ENCODE measurements at places on chromosomes 6 and 20. TPM values are rescaled to one million over a fixed set of nuclear protein-coding genes. Genes with fewer than 3 reads are reported as not detected.

GRCh38 chr6:111734068-111735061 is 128.7 kb upstream of the TRAF3IP2 start:
- no peak for DNase-seq

GRCh38 chr6:72218125-72218524 is 331.8 kb downstream of the RIMS1 start:
- DNase-seq, result no peak

DNA sequence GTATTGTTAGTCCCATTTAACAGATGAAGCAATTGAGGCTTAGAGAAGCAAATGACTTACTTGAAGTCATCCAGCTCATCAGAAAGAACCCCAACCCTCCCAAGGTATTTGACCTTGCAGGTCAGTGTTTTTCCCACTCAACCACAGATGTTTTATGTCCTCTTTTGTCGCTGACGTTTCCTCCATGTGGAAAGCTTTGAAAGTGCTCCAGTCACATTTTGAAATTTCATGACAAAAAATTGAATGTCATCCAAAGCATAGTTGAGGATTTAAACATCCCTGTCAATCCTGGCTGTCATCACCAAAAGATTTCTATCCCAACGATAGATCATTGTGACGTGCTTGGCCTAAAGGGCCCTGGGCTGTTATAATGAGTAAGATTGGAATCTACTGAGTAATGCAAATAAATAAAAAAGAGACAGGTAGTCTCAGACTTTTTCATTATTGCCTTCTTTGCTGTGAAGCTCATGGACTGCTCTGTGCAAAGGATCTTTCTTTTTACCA is 102.7 kb downstream of the TSHZ2 start:
- no peak for DNase-seq

- DNase-seq, result no peak
Observed at GRCh38 chr20:50528804-50529351, 18.7 kb downstream of the PTPN1 start.

- peak; percentile 47 for DNase-seq
Observed at GRCh38 chr6:13336553-13336952, 8.2 kb upstream of the TBC1D7 start.

DNA sequence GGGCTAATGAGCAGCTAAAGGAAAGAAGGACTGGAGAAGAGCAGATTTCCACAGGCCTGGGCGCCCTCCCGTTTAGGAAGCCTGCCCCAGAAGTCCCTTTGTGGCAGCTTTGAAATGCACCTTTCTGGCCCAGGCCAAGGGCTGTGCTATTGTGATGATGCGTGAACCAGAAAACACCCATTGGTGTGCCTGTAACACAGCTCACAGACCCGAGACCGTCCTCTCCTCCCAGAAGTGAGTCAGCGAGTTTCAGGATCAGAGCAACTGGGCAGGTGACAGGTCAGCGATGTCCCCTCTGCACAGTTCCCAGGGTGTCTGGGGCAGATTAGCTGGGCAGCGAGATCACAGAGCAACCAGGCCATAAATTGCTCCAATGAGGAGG is 71.9 kb upstream of the SULF2 start:
- DNase-seq, result no peak

ZC3H12D gene
- 3.8 TPM for total RNA-seq

- DNase-seq, result no peak
Observed at GRCh38 chr6:45677381-45678284, 299.9 kb upstream of the SUPT3H start.

DNA sequence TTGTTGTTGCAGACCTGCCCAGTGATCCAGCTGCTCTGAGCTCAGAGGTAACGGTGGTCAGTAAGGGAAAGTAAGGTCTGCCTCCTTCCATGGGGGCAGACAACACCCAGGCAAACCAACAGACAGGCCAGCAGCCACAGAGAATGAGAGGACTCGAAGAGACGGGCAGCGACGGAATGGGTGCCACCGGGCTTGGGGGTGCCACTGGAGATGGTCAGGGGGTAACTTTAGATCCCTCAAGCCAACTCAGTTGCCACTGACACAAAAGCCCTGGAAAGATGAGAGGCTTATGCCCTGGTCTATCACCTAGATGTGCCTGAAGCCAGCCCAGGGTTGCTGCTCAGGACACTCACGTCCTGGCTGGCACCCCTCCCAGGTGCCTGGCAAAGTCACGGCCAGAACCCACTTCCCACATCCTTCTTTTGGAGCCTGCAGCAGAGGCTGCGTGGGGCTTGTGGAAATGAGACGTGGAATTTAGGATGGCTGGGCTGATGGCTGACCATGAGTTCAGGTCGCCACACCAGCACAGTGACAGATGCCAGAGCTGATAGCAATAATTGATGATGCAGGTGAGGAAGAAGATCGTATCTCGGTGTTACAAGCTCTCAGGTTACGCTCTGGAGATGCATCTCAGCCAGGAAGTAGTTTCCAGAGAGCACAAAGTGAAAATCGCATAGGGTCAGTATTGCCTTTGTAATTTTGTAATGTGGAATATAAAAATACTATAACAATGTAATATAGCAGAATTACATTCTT is 209.1 kb downstream of the SYNDIG1 start:
- no peak for DNase-seq

GRCh38 chr6:167393731-167394130 is 68.8 kb downstream of the TTLL2 start:
- no peak for DNase-seq

- DNase-seq, result no peak
Observed at GRCh38 chr6:119347466-119348095, 2.0 kb downstream of the MAN1A1 start.

GRCh38 chr6:42030585-42031506 is 19.5 kb upstream of the TAF8 start:
- no peak for DNase-seq

Measured in thoracic aorta (tissue), 2 donors.